Right renal pelvis (tissue), 4 donors: ENCODE measurements at places on chromosomes 2 and 18.

- no peak for DNase-seq
Observed at GRCh38 chr18:28576941-28577340, 400.0 kb upstream of the CDH2 start.

GRCh38 chr2:85281553-85281952 lies 46.2 kb downstream of the TGOLN2 start:
- DNase-seq: no peak

- DNase-seq: no peak
Observed at GRCh38 chr2:133377021-133377481, 191.2 kb downstream of the NCKAP5 start.

GRCh38 chr18:59502274-59503175 lies 143.5 kb upstream of the LMAN1 start:
- DNase-seq: peak; percentile 66

DNA sequence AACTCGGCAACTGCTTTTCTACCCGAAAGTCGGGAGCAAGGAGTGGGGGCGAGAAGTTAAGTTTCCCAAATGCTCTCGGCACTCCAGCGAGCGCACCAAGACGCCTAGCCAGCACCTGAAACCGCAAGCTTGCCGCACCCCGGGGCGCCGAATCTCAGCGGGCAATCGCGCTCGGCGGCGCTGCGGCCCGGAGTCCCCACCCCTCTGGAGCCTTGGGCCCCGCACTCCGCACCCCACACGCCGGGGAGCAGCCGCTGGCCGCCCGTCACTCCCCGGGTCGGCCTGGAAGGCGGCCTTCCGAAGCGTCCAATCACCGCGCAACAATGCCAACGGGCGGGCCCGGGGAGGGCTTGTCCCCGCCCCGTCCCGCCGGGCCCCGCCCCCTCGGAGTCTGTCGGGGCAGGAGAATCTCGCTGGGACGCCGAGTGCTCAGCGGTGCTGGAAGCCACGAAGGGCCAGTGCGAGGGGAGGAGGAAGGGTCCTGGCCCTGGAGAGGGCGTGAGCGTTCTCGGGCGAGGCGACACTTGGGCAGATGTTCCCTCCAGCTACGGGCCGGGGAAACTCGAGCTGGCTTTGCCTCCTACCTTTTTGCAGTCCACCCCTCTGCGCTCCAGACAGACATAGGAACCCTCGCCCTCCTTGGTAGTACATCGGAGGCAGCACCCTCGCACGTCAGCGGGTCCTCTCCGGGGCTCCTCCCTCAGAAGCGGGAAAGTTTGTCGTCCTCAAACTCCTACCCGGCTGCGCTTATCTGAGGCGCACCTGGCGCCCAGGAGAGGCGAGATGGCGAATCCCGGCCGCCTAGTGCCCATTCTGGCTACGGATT lies 1.1 kb upstream of the ZBTB7C start:
- DNase-seq: peak; percentile 72

DNA sequence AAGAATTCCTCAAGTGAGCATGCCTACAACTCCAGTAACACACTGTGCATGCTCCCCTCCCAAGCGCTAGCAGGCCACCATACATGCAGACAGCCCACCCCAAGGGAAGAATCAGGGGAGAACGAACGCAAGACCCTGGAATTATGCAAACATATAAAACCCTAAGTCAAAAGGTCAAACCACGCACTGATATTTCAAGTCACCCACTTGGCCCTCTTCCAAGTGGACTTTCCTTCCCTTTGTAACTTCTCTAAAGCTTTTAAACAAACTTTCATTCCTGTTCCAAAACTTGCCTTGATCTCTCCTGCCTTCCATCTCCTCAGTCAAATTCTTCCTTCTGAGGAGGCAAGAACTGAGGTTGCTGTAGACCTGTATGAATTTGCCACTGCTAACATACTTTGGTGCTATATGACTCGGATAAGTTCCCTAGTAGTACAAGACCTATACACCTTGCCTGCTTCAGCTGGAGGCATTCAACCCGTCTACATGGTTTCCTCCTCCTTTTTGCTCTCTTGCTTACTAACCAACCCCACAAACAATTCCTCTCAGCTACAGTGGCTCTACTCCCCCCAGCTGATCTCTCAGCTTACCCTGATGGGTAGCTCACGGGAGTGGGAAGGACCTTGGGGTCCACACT lies 11.1 kb upstream of the RPIA start:
- DNase-seq: no peak
